ENCODE measurements at places on chromosomes 11 and 22. TPM values are rescaled to one million over a fixed set of nuclear protein-coding genes. Genes with fewer than 3 reads are reported as not detected.
A peak's percentile ranks its signal among the peaks of the same experiment; 100 is the strongest.

DNA sequence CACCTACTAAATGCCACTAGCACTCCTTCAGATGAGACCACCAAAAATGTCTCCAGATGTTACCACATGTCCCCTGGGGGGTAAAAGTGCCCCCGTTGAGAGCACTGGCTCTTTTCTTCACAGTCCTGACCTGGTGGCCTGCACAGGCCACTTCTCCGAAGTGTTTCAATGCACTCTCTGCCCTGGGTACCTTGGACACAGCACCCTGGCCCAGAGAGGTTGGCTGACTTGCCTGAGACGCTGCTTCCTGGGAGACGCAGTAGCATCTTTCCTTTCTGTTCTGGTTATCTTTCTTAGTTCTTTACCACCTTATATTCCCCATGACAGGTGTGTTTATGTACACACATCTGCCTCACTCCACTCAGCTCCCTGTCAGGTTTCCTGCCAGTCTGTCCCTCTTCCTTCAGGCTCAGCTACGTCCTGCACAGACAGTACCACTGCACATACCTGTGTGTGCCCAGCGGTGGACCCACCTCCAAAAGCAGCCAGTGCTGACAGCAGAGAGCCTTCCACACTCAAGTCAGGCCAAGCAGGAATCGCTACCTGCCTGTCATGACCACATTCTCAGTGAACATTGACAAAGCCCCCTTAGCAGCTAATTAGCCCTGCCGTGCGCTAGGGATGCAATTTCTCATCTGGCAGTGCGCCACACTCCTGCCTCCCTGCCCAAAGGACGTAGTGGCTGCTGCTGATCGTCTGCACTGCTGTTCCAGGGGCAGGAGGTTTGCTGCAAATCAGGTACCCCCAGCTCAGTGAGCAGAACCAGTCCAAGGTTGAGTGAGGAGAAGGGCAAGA is 39.0 kb downstream of the FAM83F start:
- DNase-seq: no peak

- no peak for DNase-seq
These were observed 13.5 kb upstream of the ZNF74 start for GRCh38 chr22:20380486-20380885.

DNA sequence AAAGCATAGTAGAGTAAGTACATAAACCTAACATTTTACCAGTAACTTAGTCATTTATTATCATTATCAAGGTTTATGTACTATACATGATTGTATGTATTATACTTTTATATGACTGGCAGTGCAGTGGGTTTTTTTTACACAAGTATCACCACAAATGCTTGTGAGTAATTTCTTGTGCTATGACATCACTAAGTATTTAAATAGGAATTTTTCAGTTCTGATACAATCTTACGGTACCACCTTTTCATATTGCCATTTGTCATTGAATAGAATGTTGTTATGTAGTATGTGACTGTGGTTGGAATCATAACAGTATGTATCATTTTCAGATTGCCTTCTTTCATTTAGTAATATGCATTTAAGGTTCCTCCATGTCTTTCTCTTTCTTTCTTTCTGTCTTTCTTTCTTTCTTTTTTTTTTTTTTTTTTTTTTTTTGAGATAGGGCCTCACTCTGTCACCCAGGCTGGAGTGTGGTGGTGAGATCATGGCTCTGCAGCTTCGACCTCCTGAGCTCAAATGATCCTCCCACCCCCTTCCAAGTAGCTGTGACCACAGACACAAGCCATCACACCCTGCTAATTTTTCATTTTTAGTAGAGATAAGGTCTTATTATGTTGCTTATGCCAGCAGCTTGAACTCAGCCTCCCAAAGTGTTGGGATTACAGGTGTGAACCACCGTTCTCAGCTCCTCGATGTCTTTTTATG is 18.6 kb downstream of the ATM start:
- no peak for DNase-seq

DNA sequence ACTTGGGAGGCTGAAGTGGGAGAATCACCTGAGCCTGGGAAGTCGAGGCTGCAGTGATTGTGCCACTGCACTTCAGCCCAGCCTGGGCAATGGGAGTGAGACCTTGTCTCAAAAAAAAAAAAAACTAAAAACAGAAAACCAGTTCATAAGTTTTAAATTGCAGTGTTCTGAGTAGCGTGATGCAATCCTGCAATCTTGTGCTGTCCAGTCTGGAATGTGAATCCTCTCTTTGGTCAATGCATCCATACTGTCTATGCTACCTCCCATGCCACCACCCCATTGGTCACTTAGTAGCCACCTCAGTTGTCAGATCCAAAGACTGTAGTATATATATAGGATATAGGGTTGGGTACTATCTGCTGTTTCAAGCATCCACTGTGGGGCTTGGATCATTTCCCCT is 11.1 kb downstream of the YAP1 start:
- no peak for DNase-seq

DNA sequence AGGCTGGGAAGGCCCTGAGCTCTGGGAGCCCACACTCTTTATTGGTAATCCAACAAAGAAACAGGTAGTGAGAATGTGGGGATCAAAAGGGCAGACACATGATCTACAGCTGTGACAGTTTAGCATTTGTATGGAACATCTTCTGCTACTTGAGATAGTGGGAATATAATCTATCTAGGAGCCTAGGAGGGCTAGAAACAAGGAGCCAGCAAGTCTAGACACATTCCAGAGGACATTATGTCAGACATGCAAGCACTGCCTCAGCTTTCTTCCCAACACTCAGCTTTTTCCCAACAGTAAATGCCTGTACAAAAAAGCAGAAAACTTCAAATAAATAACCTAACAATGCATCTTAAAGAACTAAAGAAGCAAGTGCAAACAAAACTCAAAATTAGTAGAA is 1150.6 kb upstream of the RAG2 start:
- no peak for DNase-seq

- DNase-seq: peak; percentile 63
These were observed 323 bp upstream of the PANX1 start for GRCh38 chr11:94128291-94128745.

Gene P2RY2
- 1.6 TPM for total RNA-seq

DNA sequence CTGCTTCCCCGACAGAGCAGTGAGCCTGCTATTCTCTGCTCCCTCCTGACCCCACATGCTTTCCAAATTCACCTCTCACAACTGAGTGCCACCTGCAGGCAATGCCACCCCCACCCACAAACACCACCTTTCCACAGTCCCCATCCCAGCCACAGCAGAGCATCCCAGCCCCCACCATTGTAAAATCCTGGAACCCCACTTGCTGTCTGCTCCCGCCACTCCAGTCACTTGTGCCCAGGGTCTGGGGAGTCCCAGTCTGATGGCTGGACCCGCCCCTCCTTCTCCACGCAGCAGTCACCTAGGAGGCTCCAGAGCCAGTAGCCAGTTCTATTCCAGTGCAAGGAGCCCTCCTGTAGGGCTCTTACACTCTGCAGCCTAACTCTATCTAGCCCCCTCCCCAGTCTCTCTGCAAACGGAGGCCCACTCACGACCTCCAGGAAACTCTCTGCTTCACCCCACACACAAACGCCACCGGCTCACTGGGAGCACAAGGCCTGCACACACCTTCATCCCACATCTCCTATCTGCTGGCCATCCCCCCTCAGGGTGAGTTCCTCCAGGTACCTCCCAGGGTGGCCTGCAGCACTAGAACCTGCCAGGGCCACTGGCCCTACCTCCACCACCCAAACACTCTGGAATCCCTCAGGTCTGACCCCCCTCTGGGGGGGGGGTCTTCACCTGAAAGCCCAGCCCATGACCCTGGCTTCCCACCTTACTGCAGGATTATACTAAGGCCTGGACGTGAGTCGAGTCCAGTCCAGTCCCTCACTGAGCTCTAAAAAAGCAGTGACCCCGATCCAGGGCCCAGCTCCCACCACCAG is 1.4 kb downstream of the GNB1L start:
- DNase-seq: no peak

DNA sequence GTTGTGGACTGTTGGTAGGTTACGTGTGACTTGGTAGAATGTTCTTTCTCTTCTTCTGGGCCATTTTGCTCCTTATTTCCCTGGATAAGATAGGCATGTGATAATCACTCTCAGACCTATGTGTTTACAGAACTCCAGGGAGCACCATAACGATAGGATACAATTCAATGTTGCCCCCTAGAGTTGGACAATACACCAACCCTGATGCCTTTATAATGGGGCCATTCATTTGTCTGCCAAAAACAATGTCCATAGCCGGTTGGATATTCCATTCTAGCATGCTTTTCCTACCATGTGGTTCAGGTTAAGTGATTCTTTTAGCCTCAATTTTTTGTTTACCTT is 60.5 kb downstream of the APIP start:
- DNase-seq: peak; percentile 6

Gene F2
- not detected for total RNA-seq

- DNase-seq: peak; percentile 26
These were observed 18.5 kb downstream of the BLID start for GRCh38 chr11:122097419-122098001.

GRCh38 chr11:134071766-134072402 is 3.0 kb downstream of the JAM3 start:
- peak; percentile 40 for DNase-seq

GRCh38 chr22:30423301-30423958 is 2.1 kb upstream of the MTFP1 start:
- DNase-seq: peak; percentile 87

- DNase-seq: no peak
These were observed 25.5 kb downstream of the KREMEN1 start for GRCh38 chr22:29098296-29098695.

Gene ACR
- 2.2 TPM for total RNA-seq

Gene SORL1
- total RNA-seq: 78.3 TPM

- DNase-seq: no peak
These were observed 599.3 kb downstream of the BUD13 start for GRCh38 chr11:116173506-116173905.

Gene LIF
- 3.6 TPM for total RNA-seq

Gene LPXN
- total RNA-seq: 2.3 TPM

Gene C22orf15
- total RNA-seq: 3.6 TPM

Gene KRTAP5-10
- not detected for total RNA-seq

Gene MUC6
- not detected for total RNA-seq

GRCh38 chr11:4826425-4826824 is 5.3 kb downstream of the OR51F2 start:
- DNase-seq: peak; percentile 41

DNA sequence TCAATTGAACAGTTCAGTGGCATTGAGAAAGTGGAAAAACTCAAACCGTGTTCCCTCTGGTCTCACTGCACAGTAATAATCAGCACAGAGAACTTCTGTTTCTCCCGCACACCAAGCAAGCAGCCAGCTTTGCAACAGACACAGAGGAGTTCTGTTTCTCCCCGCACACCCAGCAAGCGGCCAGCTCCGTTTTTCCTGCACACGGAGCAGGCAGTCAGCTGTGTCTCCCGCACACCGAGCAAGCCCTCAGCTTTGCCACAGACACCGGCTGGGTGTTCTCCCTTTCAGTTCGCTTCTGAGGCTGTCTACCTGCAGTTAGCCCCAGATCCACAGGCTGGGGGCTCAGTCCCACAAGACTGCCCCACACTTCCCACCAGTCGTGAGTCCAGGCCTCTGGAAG is 9.9 kb upstream of the TALDO1 start:
- DNase-seq: no peak

GRCh38 chr11:5891216-5891800 is 1.7 kb upstream of the OR52E5 start:
- peak; percentile 36 for DNase-seq

GRCh38 chr11:75627906-75628668 is 40.8 kb downstream of the MAP6 start:
- DNase-seq: peak; percentile 60

Gene SLC5A1
- not detected for total RNA-seq

Gene C1QTNF4
- total RNA-seq: 6.6 TPM

Gene NLRP10
- 4.3 TPM for total RNA-seq

GRCh38 chr11:93458286-93458685 is 84.9 kb downstream of the SMCO4 start:
- no peak for DNase-seq

DNA sequence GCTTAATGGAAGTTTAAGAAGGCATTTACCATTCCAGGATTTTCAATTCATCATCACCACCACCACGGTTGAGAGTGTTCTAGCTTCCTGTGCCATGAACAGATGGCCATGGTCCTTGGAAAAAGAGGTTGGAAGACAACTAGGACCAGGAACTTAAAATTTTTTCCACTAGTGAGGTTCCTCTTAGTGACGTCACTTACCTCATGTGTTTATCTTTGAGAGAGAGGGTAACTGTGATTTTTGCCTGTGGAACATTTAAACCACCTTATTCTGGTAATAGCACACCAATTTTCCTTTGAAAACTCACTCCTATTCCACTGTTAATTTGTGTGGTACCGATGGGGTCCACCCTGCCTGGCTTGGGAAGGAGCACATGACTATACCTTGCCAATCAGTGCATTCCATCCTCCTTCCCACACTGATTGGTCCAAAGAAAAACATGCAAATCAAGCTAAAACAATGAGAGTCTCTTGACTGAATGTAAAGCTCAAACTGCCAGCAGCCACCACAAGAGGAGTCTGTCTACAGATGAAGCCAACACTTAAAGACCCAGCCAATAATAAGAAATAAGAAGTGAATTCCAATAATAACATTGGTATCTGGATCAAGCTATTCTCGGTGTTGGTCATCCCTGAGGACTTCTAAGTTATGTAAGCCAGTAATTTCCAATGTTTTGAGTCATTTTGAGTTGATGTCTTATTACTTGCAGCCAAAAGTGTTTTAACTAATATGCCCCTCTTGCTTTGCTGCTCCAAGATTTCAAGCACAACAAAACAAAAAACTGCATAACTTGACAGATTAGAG is 111.8 kb downstream of the MPPED2 start:
- DNase-seq: peak; percentile 30

DNA sequence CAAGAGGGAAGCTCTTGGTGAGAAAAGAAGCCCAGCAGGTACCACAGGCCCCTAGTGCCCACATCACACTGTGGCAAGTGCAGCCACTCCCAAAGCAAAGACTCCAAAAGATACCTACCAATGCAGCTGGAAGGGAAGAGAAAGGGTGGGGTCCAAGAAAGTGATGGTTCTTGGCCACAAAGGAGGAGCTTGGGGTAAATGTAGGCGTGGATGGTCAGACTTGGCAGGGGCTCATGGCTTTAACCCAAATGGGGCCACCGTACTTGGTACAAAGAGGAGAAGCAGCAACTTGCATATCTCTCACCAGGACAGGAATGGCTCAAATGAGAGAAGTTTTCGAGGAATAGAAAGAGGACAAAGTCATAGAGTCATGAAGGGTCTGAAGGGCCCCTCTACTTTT is 4.8 kb downstream of the MAP3K11 start:
- no peak for DNase-seq

DNA sequence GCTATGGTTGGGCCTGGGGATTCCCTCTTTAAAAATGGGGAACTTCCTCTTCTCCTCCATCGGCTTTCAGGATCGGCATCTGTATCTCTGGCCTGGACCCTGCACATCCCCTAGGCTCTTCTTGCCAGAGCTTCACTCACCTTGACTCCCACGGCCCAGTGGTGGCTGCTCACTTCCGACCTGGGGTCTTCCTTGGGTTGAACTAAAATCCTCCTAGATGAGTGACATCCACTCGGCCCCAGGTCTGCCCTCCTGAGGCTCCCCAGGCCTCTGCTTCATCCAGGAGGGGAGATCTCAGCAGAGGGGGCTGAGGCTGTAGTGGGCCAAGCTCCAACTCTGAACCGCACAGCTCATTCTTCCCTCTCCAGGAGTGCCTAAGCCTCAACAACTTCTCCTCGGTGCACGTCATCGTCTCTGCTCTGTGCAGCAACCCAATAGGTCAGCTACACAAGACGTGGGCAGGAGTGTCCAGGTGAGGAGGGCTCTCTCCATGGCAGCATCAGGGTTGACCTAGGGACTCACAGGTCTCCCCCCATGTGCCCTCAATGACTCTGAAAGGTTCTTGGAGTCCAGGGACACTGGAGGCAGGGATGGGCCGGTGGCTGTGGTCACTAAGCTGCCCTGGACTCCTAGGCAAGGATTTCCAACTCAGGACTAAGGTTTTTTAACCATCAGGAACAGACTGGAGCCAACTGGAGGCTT is 3.3 kb downstream of the RGL4 start:
- no peak for DNase-seq
